ENCODE measurements at places on chromosomes 2 and 18. TPM values are rescaled to one million over a fixed set of nuclear protein-coding genes. Genes with fewer than 3 reads are reported as not detected.

The HRH4 gene
- 0.13 TPM for polyA plus RNA-seq

The LTBP1 gene
- polyA plus RNA-seq, result 66.6 TPM

The LYG2 gene
- not detected for polyA plus RNA-seq

The MAP2 gene
- 9.5 TPM for polyA plus RNA-seq

The ELMOD3 gene
- polyA plus RNA-seq, result 27.4 TPM

The C18orf32 gene
- polyA plus RNA-seq, result 13.4 TPM

The MC5R gene
- polyA plus RNA-seq, result 1.3 TPM

The DTNB gene
- polyA plus RNA-seq, result 6.4 TPM

The ZRANB3 gene
- polyA plus RNA-seq, result 9.6 TPM

The CHRNG gene
- 106 TPM for polyA plus RNA-seq

The FOXD4L1 gene
- polyA plus RNA-seq, result not detected

The REEP1 gene
- polyA plus RNA-seq, result 118 TPM

The GPR39 gene
- 0.21 TPM for polyA plus RNA-seq

The GALNT3 gene
- polyA plus RNA-seq, result 0.84 TPM

The RBM43 gene
- polyA plus RNA-seq, result 12.2 TPM

The IGFBP5 gene
- polyA plus RNA-seq, result 495 TPM

The DHX57 gene
- not detected for polyA plus RNA-seq

The ALLC gene
- not detected for polyA plus RNA-seq

The GCG gene
- 34.8 TPM for polyA plus RNA-seq
